Stimulated activated CD8-positive, alpha-beta memory T cell treated with anti-CD3 and anti-CD28 coated beads, Interleukin-4, amount 100 ng/mL, for 4 hours (primary cell): ENCODE measurements at places on chromosomes 12 and 14.

DNA sequence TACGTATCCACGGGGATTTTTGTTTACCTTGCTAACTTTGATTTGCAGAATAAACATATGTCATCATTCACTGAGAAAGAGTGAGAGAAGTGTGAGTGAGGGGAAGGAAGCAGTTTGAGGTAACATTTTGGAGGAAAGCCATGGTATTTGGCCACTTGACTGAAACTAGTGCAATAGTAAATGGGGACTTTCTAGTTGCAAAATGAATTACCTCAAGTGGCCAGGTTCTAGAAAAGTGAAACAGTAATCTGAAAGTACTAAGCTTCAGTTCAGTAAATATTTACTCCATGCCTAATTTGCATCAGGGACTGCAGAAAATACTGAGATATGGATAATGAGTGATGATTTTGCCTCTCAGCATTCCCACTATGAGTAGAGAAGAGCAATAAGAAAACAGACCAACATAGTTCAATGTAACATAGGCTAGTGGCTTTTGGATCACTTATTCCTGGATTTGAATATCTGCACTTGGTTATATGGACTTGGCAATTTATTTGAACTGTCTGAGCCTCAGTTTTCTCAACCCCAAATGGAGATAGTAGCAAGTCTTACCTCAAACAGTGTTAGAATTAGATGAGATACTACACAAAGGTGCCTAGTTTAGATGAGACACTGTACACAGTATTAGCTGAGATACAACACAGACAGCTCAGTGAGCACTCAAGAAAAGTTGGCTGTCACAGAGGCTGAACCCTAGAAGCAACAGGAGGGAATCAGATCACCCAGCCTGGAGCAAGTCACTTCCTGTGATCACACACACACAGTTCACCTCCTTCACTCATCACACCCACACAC, 439.1 kb downstream of the NPAS3 start:
- DNase-seq = no peak

DNA sequence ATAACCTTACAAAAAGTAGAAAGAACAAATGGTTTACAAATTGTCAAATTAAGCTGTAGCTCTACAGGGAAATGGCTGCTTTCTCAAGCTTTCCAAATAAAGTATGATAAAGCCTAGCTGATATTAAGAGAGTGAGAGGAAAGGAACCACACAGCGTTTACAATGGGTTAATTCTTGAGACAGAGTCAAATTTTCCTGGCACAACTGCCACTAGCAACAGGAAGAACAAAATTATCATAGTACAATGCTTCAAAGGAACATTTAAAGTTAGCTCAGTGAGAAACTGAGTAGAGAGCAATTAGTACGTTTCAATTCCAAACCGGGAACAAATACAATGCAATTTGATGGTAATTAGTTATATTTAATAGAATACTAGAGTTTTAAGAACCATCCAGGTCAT, 116.0 kb downstream of the PPP1R12A start:
- DNase-seq = no peak

GRCh38 chr14:85416771-85417170, 113.2 kb upstream of the FLRT2 start:
- DNase-seq = no peak

GRCh38 chr14:80699861-80700260, 241.7 kb downstream of the CEP128 start:
- no peak for DNase-seq

- no peak for DNase-seq
Observed at GRCh38 chr12:91986084-91986483, 159.6 kb downstream of the BTG1 start.

GRCh38 chr14:62807636-62808035, 237.6 kb downstream of the KCNH5 start:
- no peak for DNase-seq

GRCh38 chr14:57687416-57687815, 178.5 kb downstream of the SLC35F4 start:
- no peak for DNase-seq

DNA sequence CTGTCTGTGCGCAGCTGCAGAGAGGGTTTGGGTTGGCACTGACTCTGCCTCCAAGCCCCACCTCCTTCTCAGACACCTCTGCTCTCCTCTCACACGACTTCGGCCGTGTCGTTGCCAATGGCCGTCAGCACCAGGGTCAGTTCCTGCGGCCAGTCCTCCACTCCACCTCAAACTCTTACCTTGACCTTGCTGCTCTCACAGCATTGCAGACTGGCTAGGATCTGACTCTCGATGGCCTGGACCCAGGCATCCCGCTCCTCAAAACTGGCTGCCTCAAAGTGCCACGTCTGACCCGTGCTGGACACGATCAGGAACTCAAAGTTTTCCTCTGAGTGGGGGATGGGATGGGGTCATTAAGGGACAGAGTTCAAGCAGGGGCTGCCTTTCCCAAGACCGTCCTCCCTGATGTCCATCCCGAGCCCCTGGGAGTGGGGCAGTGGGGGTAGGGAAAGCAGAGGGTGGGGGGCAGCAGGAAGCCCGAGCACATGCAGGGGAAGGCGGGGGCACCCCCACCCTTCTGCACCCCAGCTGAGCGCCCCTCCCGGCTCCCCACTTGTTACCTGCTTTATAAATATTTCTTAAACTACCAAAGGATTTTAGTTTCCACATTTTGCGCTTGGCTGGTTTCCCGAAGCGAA, 10.7 kb downstream of the AGAP2 start:
- DNase-seq = no peak

DNA sequence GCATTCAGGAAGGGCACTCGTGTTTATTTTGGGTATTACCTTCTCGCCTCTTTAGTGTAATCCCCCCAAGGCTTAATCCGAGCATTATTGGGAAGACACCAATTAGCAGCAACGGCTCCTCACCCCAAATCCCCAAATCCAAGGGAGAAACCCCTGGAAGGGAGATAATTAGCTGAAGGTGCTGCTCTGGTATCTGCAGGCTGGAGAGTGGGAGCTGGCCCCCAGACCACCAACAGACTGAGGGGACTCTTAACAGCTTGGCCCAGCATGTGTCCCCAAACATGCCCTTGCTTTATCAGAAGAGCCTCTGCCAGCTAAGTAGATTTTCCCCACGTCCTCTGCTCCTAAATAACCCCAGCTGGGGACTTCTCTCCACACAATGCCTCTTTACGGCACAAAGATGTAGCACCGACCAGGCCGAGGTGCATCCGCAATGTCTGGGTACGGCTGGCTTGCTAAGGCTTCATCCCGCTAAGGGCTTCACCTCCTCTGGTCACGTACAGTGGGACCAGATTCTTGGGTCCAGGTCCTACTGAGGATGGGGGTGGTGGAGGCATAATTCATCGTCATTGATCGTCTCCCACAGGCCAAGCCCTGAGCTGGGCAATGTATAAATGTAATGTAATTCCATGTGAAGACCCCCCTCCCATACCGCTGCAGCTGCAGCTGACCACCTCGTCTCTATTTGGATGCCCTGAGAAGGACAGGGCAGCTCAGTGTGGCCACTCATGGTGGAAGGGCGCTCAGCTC, 123.7 kb upstream of the GSC start:
- DNase-seq = no peak

DNA sequence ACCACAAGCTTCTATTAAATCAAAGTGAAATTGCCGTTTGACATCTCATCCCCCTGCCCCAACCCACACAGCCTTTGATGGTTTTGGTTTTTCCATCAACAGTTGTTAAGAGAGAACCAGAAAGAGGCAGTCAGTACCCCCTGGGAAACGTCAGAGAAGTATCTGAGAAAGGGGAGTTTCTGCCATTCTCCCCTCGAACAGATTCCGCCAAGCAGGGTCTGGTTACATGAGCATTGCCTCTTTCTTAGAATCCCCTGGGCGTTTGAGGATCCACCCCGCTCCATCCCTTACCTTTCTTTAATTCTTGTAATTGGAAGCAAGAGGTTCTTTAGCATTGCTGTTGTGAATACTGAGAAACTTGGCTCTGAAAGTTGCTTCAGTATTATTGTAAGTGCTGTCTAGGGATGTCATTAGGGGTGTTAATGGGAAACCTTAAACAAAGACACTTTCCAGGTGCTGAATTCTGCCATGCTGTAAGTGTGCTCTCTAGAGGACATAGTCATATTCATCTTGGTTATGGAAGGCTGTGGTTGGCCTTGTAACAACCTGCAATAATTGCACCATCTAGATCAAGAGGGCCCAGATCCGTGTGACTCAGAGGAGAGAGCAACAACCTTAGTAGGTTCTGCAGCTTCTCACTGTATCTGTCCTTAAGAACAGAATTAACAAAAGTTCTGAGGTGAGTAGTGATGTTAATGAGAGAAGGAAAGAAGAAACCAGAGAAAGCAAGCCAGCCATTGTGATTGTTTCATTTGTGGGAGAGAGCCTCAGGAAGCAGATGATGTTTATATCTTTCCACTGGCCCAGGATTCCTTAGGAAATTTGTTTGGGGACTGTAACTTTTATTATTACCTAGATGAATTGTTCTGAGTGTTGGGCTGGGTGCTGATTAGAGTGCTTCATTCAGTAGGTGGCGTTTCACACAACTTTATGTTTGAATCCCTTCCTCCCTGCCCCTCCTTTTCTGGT, 9.0 kb downstream of the TMBIM6 start:
- DNase-seq = peak; percentile 12

- DNase-seq = no peak
Observed at GRCh38 chr14:36423430-36423829, 96.6 kb downstream of the NKX2-1 start.

- no peak for DNase-seq
Observed at GRCh38 chr12:72270246-72270645, 1.9 kb upstream of the TRHDE start.

DNA sequence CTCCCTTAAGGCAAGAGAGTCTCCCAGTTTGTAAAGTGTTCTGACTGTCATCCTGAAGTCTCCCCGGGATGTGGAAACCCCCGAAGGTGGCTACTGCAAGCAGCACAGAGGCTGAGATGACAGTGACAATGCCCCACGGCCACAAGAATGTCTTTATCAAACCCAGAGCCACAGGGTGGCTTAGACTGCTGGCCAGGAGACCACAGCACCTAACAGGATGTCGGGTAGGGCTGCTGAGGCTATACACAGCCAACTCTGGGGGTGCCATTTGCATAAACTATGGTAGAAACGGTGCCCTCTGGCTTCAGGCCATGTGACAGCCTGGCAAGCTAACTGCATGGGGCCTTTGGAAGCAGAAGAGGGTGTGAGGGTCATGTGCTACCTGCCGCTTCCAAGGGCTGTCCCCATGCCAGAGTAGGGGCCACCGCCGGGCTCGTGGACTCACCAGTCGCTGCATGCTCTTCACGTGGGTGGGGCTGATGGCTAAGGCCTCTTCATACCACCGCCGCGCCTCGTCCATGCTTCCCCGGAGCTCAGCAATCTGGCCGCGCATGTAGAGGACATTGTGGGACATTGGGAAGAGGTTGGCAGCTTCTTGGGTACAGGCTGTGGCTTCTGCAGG, 180.9 kb downstream of the CALM1 start:
- no peak for DNase-seq
